Breast epithelium (tissue), 4 donors: ENCODE measurements at places on chromosomes 6 and 20. TPM values are rescaled to one million over a fixed set of nuclear protein-coding genes. Genes with fewer than 3 reads are reported as not detected.
A peak's percentile ranks its signal among the peaks of the same experiment; 100 is the strongest.

The C6orf141 gene
- total RNA-seq, result 9.4 TPM

The SLC9A8 gene
- 13.3 TPM for total RNA-seq

The CTAGE9 gene
- total RNA-seq, result not detected

The LCA5 gene
- total RNA-seq, result 8.0 TPM

- no peak for DNase-seq
Observed at GRCh38 chr20:4637081-4637797, 84.5 kb upstream of the PRND start.

DNA sequence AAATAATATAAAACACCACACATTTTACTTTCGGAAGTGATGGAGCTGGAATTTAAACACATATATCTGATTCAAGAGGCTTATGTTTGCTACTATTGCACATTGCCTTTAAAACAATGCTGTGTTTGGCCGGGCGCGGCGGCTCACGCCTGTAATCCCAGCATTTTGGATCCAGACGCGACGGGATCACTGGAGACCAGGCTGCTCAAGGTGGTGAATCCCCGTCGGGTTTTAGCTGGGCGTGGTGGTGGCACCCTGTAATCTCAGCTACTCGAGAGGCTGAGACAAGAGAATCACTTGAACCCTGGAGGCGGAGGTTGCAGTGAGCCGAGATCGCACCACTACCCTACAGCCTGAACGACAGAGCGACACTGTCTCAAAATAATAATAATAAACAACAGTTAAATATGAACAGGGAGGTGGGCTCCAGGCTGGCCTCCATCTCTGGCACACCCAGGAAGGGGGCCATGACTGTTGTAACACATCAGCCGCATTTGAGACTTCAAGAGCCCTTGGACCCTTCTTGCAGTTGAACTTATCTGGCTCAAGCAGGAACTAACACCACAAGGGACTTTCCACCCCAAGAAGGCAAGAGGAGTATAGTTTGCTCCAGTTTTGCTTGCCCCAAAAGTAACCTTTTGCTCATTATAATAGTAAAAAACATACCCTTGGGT lies 127.1 kb upstream of the ZNF184 start:
- DNase-seq, result no peak

DNA sequence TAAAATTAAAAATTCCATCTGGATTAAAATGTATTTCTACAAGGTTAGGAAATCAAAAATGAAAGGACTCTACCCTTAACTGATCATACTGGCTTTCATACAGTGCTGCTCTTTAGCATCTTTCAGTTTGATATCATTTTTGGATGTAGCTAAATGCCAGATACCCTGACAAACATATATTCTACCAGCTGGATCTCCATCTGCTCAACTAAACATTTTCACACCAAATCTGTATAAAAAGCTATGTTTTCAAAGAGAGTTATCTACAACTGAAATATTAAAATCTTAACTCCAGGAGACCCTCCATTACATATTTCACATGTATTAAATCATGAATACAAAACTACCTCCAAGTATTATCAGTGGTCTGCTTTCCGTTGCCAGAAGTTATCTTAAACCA lies 95.7 kb downstream of the EPHA7 start:
- no peak for DNase-seq

DNA sequence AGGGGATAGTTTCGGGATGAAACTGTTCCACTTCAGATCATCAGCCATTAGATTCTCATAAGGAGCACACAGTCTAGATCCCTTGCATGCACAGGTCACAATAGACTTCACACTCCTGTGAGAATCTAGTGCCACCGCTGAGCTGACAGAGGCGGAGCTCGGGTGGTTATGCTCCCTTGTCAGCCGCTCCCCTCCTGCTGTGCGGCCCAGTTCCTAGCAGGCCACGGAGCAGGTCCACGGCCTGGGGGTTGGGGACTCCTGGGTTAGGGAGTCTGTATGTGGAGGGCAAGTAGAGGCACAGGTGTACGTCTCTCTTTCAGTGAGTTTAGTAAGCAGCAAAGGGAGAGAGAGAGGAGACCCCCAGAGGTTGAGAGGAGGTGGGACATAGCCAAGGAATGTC lies 30.5 kb upstream of the MDFI start:
- no peak for DNase-seq

- no peak for DNase-seq
Observed at GRCh38 chr6:53280207-53280606, 68.5 kb downstream of the ELOVL5 start.

- no peak for DNase-seq
Observed at GRCh38 chr6:20876036-20876435, 341.8 kb downstream of the CDKAL1 start.

DNA sequence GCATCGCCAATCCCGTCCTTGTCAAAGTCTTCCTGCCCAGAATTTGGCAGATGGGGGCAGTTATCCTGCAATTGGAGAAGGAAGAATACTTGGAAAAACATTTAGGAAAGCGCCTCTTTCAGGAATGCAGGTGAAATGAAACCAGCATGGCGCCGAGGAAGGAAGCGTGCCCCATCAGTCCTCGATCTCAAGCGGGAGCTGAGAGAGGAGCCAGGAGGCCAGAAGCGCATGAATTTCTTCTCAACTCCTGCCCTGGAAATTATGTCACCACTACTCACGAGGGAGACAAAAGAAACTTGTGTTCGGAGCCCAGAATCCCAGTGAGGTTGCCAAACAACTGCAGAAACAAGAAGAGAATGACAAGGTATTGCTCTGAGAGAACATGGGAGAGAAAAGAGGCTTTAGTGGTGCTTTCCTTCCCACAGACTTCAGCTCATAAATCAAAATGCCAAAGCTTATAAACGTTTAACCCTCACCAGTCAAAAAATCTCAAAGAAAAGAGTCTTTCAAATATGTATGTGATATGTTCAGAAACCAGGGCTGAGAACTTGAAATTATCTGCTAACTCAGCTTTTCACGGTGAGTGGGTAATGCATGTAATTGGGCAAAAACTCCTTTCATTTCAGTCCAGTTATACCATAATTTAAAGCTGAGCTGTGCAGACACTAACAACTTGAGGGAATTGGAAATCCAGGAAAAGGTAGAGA lies 23.9 kb downstream of the THBS2 start:
- no peak for DNase-seq

DNA sequence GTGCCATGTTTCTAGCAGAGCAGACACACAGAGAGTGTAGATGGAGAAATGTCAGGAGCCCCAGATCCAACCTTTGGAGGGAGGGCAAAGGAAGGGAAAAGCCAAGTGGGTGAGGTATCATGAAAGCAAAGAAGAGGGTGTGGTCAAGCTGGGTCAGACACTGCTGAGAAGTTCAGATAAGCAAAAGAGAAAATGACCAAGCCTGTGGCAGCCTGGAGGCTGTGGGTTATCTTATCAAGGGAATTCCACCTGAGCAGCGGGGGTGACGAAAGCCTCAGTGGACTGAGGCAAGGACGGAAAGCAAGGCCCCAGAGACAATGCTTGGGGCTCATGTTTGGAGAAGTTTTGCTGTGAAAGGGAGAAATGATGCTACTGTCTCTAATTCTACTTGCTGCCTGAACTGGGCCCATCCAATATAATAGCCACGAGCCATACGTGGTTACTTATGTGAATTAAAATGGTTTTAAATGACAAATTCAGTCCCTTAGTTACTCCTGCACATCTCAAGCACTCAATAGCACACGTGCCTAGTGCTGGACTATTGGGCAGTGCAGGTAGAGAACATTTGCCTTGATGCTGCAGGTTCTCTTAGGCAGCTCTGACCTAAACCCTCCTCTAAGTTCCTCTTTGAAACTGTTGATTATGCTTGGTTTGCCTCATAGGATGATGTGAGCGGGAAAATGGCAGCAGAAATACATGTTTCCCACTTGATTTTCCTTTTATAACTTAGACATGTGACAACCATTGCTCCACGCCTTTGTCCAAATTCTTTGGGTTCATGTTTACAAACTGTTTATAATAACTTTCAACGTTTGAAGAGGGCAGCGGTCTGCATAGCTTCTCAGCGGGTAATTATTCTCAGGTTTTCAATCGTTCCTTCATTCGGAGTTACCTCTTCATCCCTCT lies 63.7 kb downstream of the SLC22A23 start:
- DNase-seq, result no peak

GRCh38 chr6:129661536-129662405 lies 48.2 kb downstream of the ARHGAP18 start:
- DNase-seq, result no peak

- DNase-seq, result no peak
Observed at GRCh38 chr20:58942549-58942948, 38.5 kb upstream of the NELFCD start.

DNA sequence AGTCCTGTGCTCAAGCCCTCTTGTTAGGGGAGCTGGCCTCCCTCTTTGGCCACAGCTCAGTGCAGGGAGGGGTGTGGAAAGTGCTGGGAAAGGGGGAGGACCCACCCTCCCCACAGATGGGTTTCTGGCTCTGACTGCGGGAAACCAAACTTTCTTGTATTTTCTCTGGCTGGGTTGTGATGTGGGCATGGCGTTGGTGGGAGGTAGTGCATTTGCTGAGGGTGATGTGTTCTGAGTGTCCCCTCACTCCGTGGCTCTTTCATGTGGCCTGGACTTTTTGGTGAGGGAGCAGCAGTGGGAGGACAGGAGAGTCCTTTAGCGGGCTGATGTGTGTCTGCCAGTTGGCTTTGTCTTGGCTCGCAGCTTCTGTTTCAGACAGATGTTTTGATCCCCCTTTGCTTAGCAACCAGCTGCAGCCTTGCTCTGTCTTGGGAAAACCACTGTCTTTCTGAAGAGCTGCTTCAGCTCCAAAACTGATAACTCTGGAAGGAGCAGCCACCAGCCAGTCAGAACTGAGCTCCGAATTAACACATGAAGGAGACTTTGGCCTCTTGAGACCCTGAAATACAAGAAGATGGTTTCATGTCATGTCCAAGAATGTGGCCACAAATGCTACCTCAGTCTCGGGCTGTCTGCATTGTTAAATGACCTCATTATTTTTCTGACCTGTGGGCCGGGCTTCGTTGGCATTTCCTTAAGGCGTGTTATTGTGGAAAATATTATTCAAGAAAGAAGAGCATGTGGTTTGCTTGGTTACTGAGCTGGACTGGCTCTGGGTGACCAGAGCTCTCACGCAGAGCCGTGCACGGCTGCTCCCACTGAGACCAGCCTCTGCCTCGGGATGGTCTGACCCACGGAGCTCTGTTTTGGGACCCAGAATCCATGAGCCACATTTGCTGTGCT lies 21.5 kb downstream of the SYNJ2 start:
- DNase-seq, result peak; percentile 77

- peak; percentile 83 for DNase-seq
Observed at GRCh38 chr20:47501482-47502270, at the start of gene NCOA3. TSS of gene NCOA3 (plus strand) at chr20:47501887. CDS start at chr20:47622248, 120,361 bp downstream.

DNA sequence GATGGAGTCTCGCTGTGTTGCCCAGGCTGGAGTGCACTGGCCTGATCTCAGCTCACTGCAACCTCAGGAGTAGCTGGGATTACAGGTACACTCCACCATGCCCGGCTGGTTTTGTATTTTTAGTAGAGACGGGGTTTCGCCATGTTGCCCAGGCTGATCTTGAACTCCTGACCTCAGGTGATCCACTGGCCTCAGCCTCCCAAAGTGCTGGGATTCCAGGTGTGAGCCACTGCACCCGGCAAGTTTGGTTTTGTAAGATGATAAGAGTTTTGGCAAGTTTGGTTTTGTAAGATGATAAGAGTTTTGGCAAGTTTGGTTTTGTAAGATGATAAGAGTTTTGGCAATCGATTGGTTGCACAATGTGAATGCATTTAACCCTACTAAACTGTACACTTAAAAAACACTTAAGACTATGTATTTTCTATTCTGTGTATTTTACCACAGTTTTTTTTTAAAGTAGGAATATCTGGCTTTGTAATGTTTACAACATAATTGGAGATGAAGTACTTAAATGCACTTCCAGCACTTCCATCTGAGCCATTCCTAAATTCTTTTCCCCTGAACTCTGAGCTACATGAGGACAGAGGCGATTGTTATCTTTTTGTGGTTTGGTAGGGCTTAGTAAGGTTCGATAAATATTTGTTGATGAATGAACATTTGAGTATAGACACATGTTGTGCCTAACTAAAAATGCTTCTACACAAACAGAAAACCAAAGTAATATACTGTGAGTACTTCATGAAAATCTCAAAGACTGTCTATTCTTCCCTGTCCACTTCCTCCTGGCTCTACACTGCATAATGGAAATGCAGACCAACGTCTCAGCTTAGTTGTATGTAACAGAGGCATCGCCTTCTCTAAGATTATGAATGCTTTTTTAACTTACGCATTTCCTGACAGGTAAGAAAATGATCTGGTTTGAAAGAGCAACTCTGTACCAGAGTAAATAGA lies 18.8 kb downstream of the SAMHD1 start:
- DNase-seq, result no peak

- no peak for DNase-seq
Observed at GRCh38 chr6:47634210-47635047, 64.0 kb upstream of the ADGRF4 start.

DNA sequence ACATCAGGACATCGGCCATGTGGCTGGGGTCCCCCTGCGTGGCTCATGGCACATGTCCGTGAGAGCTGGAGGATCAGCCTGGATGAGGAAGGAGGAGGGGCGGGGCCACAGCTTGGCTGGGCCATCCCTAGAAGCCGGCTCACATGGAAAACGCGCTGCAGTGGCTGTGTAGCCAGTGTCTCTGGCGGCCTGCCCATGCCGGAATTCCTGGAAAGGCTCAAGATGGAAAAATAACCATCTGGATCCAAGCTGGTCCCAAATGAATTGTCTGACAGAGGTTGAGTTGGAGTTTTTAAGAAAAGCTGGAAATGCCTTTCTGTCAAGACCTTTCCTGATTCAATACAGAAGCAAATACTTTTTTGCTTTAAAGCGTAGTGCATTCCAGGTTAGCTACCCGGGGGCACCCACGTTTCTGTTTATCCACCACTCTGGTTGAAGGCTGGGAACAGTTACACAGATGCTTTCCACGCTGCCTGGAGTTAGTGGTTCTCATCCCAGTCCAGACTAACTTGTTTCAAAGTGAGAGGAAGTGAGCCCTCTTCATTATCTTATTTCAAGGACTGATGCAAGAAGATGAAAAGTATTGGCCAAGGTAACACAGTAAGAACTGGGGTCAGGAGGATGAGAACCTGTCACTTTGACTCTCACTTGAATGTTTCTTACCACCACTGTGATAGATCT lies 99.0 kb downstream of the GMPR start:
- DNase-seq, result peak; percentile 79

DNA sequence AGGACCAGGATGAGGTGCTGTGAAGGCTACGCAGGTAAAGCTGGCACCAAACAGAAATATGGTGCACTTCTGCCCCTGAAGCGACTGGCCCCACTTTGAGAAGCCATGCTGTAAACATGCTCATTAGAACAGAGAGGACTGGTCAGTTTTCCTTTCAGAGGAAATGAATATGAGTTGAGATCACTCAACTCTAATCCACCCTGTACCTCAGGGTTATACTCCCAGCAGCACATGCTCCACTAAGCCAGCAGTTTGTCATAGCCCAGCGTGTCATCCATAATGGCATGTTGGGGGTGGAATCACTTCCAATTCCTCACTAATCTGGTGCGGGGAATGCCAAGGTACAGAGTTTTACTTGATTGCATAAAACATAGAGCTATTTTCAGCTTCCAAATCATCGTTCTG lies 98.1 kb downstream of the HIVEP2 start:
- no peak for DNase-seq
